ENCODE measurements at places on chromosomes 5 and 9.

DNA sequence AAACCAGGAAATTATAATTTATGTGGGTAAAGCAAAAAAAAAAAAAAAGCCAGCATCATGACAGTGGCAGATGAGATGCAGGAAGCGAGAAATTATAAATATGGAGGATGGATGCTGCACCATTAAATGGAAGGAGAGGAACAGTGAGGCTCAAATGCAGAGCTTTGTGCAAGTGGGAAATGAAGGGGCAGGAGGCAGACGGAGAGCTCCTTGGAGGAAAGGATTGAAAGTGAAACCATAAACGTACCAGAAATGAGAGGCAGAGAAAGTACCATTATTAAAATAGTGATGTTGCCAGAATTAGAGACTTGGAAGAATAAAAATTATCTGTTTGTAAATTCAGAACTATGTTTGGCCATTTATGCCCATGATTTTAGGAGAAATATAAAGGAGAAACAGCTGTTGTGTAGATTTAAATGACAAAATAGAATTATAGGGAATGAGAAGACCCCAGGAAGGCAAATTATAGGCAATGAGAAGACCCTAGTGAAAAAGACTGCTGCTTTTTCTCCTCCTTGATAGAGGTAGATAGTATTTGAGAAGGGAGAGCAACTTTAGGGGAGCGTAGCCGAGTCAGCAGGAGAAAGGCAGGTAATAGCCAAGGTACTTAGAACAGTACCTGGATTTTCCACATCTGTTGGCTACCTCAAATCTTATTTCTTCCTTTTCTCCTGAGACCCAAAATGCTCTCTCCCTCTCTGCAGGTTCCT, 341.0 kb upstream of the CD180 start:
- no peak for DNase-seq

DNA sequence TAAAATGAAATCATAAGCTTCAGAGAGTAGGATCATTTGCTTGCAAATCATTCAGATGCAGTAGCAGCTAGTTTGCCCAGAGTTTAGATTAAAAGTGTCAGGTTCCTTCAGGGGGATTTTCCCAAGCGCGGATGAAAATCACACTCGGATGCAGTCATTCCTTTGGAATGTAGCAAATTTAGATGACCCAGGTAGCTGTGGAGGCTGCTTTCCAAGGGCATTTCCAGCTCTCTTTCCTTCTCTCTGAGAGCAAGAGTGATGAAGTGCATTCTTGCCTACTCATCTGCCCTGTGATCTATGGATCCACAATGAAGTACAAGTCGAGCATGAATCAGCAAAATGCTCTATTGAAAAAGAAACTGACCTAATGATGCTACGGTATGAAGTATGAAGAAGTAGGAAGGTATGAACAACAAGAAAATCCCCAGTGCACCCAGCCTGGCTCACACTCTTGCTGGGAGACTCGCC, 200.2 kb downstream of the PLK2 start:
- no peak for DNase-seq

DNA sequence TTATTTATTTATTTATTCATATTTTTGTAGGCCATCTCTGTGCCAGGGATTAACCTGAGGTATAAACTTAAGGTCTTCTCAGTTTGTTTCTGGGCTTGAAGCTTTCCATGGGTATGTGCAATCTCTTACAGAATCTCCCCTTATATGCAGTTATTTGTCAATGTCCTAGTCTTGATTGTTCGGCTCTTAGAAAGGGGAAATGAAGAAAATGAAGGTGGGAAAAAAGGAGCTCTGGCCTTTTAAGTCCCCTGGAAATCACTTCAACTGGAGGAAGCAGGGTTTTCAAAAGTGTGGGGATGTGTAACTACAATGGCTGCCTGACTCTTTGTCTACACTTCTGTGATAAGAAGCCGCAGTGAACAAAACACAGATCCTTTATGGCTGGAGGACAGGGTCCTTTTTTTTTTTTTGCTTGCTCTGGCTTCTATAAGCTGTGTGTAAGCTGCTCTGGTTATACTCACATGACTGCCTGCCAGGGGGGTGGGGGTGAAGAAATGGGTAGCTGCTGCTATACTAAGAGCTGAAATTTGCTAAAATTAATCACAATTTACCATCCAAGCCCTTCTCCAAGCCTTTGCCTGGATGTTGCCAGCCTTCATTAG, 33.7 kb downstream of the CENPP start:
- no peak for DNase-seq

DNA sequence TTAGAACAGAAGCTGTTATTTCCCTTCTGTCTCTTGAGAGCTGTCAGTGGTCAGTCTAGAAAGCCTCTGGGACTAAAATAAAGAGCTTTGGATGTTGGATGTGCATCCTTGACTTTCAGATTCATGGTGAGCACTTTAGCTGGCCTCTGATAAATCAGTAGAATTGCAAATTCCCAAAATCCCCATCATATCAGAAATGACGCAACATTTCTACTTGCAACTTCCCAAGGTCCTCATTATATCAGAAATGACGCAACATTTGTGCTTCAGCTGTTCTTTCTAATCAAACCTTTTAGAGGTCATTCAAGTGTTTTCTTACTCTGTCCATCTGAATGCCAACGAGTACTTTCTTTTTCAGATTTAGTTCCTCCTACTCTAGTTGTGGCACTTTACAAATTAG, 167.3 kb upstream of the MOCS2 start:
- DNase-seq = no peak

GRCh38 chr9:114276908-114277821, 45.7 kb upstream of the ORM1 start:
- no peak for DNase-seq

DNA sequence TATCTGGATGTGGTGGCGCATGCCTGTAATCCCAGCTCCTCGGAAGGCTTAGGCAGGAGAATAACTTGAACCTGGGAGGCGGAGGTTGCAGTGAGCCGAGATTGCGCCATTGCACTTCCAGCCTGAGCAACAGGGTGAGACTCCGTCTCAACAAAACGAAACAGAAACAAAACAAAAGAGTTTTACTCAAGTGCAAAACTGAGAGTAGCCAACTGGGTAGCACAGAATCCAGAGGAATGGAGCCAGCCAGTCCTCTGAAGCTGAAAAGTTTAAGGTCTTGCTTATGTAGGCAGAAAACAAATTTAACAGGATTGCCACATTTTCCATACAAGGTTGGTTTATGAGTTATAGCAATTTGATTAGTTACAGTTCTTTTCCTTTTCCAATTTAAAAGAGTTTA, 32.0 kb downstream of the SPIN1 start:
- no peak for DNase-seq

DNA sequence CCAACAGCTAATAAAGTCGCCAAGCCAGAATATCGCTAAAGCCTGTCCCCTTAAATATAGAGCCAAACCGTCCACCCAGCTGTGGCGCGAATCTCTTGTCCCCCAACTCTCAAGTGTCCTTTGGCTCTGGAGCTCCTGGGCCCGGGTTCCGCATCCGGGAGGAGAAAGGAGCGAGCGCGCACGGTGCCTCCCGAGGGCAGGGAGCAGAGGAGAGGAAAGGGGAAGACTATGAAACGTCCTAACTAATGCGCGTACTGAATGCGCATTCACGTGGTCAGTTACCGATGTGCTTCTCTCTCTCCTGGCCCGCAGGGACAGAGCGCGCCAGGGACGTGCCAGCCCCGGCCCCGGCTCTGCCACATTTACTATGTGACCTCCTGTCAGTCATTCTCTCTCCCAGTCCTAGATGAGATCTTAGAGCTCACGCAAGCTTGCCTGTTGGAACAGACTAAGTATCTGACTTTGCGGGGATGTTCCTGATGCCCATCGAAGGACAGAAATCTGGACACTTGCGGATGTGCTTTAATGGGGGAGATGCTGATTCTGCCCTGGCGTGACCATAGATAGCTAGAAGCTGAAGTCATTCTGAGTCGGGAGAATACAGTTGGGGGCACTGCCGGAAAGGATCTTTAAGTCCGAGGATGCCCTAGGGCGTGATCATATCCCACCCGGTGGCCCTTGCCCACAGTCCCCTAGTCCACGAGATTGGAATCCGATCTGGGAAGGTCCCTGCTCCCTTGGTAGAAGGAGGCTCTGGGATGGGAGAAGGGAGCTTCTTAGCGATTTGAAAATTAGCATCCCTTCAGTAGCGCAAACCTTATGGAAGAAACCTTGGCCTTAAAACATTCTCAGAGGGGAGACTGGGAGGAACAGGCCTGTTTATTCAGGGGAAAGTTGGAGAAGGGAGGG, 5.7 kb upstream of the EBF1 start:
- DNase-seq = no peak

DNA sequence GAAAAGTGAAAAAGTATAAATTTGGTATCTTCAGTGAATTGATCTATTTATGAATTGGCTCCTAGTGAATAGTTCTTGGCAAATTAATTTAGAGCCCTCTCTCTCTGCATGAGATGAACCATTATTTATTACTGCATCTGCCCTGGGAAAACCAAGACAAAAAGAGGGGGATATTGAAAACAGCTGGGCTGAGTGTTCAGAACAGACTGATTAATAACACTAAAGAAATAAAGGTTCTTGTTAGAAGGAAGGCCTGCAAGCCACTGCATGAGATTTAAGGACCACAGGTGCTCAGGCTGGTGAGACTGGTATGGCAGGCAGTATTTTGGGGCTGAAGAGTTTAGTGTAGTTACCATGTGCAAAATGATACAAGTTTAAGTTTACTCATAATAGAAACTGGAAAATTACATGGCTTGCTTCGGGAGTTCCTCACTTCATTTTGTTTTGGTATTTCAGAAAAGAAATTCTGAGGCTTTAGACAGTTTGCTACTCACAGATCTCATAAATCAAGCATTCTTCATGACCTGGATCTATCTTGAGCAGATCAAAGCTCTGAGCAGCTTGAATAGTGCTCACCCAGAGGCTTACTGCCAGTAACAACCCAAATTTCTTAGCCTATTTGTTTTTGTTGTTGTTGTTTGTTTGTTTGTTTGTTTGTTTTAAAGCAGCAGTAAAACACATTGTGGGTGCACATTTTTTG, 56.1 kb downstream of the KIAA1958 start:
- no peak for DNase-seq

GRCh38 chr9:107409581-107410389, 79.8 kb downstream of the KLF4 start:
- DNase-seq = no peak

- DNase-seq = peak; percentile 63
Observed at GRCh38 chr9:6715755-6716643, 41.8 kb upstream of the KDM4C start.

DNA sequence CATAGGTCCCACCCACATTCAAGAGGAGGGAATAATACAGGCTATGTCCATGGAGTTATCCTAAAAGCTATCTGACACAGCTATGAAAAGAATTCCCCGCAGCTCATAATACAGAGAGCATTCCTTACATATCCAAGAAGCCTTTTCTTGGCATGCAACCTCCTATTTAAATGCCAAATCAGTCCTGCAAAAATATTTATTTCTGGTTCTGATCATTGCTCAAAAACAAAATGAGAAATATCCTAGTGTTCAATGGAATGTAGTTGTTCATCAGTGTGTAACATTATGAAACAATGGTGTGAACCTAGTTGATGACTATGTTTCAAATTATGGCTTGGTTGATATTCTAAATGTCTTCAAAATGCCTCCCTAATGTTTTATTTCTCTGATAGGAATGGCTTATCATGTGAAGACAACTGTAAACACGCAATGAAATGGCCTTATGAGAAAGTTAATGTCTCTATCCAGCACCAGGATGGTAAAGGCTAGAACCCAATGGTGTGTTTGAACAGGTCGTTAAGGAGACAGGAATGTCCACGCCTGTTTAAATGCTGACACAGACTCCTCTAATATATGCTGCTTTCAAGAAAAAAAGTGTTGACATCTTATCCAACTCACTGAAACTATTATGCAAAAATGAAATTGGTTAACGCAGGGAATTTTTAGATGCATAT, 126.7 kb upstream of the CDH6 start:
- DNase-seq = no peak

DNA sequence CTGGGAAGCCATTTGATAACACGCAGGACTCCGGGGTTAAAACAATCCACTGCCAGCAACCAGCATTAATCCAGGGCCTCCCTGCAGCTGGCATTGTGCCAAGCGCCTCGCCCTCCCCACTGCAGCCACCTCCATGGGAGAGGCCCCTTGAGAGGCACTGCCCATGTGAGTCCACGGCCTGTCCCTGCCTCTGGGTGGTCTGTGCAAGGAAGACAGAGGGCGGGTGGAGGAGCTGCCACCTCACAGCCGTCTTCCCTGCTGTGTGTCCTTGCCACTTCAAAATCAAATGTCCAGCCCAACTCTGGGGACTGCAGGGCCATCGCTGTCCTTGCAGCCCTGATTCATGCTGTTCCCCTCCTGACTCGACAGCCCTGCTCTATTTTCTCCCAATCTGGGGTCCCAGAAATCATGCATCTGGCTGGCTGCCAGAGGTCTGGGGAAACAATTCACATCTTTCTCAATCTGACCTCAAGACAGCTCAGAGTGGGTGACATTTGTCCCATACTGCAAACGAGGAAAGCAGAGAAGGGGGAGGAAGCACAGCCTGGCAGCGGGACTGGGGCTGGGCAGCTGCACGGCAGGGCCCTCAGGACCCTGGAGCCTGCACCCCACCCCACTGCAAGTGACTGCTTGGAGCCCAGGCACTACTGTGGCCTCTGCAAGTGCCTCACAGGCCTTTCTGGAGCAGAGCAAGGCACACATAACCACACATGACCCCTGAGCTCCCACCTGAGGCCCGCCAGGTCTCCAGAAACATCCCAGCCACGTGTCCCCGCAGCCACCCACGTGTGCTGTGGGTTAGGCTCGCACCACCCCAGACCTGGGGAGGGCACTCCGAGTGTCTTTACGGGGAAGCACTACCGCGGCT, 15.7 kb downstream of the BRD3OS start:
- DNase-seq = no peak

- DNase-seq = no peak
Observed at GRCh38 chr5:136192526-136193321, at the start of gene SMIM32. Gene SMIM32 (minus strand): TSS chr5:136193162. CDS start chr5:136192524, 638 bp downstream.

DNA sequence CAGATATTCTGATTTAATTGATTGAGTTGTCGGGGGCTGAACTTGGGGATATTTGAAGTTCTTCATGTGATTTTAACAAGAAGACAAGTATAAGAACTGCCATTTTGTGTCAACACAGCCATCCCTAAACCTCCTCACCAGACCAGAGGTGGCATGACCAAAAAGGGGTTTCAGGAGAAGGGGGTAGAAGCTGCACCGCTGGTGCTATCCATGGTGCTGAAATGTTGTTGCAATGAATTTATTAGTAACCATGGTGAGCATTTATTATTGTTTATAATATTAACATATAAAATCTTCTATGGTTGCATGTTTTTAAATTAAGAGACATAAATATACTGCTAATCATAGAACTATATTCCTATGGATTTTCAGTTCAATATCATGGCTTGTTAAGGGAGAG, 72.3 kb downstream of the GNA14 start:
- DNase-seq = no peak

DNA sequence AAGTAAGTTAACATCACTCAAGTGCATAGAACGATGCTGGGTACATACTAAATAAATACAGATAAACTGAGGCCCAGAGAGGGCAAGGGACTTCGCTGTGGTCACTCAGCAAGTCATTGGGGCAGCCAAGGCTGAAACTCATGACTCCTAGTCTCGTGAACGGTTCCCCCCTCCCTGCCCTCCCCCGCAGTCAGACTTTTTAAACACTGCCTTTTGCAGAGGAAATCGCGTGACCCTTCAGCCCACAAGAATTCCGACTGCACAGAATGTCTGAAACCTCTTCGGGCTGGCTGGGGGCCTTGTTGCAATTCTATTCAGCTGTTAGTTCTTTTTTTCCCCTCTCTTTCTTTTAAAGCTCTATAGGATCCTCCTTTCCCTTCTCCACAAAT, 28.1 kb downstream of the NEK6 start:
- DNase-seq = no peak

GRCh38 chr9:130843049-130843908, 8.2 kb downstream of the ABL1 start:
- no peak for DNase-seq
